ENCODE measurements at places on chromosomes 2 and 18.

GRCh38 chr2:70141212-70141901 lies 49.5 kb downstream of the C2orf42 start:
- peak; percentile 34 for DNase-seq

DNA sequence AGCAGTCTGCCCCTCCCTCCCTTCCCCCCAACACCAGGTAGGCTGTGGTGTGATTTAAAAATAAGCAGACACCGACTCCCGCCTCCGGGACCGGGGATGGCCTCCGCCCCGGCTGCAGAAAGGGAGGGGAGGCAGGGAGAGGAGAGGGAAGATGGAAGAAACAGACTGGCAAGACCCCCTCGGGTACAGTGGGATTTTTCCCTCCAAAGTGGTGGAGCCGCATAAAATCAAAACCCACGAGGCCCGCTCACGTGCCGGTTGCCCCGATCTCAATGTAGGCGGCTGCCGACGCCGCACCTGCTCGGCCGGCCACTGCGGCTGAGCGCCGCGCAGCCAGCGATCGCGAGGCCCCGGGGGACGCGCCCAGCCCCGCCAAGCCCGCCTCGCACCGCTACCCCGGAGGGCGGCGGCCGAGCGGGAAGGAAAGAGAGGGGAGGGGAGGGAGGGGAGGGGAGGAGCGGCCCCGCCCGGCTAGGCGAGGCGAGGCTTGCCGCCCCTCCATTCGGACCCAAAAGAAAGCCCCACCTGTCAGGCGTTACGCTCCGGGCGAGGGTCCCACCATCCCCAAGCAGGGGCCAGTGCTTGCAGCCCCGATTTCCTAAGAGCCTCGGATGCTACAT lies 811 bp downstream of the ADD2 start:
- peak; percentile 18 for DNase-seq

DNA sequence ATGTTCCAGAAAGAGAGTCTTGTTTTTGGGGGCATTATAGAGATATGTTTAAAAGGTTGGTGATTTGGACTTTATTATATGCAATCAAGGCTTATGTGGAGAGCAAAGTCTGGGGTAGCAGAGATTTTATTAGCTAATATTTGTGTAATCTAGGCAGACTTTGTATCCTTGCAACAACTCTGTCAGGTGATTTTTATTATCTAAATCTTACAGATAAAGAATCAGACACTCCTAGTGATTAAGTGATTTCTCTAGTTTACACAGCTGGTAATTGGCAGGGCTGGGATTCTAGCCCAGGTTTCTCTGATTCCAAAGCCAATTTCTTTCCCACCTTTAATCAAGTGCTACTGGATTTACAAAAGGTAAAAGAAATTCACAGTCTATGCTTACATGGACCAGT lies 33.3 kb upstream of the NCK2 start:
- DNase-seq, result no peak

DNA sequence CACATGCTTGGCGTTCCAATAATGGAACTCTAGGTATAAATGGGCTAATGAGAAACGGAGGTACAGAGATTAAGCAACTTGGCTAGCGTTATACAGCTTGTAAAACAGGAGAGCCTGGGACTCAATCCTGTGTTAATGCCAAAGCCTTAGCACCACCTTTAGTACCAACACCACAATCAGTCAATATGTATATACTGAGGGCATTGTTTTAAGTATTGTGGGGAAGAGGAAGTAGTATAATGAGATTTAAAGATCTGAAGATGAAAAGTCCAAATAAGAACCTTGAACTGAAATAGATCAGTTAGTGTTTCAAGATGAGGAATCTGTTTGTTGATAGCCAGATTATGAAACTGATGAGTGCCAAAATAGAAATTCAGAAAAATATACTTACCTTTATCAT lies 8.1 kb downstream of the MARS2 start:
- DNase-seq, result no peak

DNA sequence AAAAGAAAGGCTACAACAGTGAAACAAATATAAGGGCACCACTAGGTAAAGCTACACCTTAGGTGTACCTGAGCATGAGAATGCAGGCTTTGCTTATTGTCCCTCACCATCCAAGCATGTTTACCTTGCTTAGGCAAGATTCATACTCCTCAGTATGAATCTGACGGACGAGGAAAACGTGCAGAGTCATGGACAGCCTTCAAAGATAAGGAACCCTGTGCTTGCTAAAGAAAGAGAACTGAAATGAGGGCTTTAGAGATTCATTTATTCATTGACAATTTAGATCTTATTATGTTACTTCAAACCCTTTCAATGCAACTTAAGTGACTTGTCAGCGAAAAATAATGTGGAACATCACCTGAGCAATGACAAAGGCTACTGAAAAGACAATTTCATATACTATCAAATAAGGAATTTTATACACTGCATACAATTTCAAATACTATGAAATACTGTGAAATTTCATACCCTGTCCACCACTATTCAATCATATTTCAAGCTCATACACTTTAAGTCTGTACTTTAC lies 21.7 kb downstream of the CLASP1 start:
- DNase-seq, result no peak

Data from naive thymus-derived CD4-positive, alpha-beta T cell (primary cell).